ENCODE measurements at places on chromosomes 5 and 9.

DNA sequence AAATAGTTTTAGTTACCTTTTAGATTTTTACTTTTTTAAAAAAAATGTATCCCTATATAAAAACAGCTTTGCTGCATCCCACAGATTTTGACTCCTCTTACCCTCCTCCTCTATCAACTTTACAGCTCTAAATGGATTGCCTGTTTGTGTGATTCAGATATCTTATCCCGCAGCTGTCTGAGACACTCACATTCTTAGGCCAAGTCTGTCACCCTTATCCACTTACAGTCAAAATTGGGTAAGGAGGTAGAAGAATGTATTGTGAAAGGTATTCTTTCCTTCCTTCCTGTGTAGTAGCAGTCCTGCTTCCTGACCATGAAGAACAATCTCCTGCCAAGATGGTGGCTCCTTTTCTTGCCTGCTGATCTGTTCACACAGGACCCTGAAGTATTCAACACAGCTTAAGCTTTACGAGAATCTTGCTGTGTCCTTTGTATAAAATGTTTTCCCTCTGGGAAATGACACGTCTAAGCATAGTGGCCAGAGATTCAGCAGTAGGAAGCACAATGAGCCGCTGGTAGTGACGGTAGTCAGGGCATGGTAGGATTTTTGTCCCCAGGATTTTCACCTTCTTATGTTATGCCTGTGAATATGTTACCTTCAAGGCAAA, 67.7 kb upstream of the ST8SIA4 start:
- DNase-seq = no peak

DNA sequence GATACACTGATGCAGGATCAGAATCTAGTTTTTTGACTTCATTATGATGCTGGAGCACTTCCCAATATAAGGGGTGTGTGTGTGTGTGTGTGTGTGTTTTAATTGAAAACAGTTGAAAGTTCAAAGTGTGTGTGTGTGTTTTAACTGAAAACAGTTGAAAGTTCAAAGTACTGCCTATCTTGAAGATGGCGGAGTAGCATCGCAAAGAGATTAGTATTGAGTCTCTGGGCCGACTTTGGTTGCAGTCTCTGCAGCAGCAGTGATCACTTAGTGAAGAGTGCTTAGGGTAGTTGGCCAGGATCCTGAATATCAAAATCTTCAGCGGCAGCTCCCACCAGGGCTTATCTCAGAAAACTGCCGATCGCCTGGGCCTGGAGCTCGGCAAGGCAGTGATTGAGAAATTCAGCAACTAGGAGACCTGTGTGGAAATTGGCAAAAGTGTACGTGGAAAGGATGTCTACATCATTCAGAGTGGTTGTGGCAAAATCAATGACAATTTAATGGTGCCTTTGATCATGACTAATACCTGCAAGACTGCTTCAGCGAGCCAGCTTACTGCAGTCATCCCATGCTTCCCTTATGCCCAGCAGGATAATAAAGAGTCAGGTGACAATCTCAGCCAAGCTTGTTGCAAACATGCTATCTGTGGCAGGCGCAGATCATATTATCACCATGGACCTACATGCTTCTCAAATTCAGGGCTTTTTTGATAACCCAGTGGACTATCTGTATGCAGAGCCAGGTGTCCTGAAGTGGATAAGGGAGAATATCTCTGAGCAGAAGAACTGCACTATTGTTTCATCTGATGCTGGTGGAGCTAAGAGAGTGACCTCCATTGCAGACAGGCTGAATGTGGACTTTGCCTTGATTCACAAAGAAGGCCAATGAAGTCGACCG, 7.3 kb upstream of the SCAI start:
- no peak for DNase-seq

DNA sequence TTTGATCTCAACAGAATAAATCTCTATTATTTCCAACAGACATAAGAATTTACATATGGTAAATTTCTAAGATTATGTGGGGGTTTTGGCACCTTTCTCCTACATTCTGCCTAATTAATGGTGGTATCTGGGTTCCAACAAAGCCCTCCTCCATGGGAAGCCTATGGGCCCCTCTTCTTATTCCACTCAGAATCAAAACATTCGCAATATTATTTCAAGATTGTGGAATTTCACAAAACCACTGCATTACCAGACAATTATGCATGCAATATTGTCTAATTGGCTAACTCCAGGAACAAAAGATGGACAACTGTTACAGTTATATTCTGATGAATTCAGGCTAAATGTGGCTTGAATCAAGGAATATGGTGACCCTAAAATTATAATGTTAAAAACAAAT, 434.0 kb downstream of the NFIB start:
- no peak for DNase-seq

GRCh38 chr5:142613271-142613671, 72.6 kb downstream of the FGF1 start:
- DNase-seq = no peak

GRCh38 chr9:21244836-21245235, 5.0 kb upstream of the IFNA14 start:
- no peak for DNase-seq

DNA sequence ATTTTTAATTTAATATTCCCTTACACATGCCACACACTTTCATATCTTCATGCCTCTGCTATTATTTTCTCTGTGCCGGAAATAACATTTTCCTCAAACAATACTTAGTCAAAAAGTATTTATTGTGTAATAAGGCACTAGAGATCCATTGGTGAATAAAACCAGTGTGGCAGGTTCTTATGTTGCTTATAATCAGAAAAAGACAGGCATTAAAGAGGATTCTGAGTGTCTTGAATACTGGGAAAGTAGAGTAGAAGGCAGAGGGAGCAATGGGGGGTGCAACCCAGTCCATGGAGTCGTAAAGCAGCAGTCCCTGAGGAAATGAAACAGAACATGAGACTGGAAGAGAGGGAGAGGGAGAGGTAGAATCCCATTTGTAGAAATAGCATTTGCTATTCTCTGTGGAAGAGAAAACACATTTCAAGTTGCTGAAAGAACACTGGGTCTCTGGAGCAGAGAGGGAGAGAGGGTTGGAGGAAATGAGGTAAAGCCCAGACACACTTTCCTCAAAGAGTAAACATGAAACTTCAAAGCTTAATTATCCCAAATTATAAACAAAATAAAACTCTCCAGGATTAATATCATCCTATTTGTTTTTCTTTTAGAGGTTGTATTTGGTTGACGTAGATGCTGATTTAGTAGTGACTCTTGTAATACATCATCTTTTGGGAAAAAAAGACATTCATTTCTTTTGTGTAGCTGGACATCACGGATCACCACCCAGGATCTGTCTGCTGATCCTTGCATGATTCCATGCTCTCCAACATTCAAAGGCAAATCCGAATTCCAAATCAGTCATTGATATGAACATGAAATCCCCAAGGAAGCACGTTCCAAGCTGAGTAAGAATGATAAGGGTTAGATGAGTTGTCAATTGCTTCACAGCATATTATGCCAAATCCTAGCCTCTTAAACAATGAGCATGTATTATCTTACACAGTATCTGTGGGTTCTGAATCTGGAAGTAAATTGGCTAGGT, 37.4 kb upstream of the GRAMD2B start:
- no peak for DNase-seq

- no peak for DNase-seq
Observed at GRCh38 chr5:128216860-128217531, 133.4 kb downstream of the SLC12A2 start.

GRCh38 chr9:106934442-106935238, 71.7 kb downstream of the ZNF462 start:
- no peak for DNase-seq

DNA sequence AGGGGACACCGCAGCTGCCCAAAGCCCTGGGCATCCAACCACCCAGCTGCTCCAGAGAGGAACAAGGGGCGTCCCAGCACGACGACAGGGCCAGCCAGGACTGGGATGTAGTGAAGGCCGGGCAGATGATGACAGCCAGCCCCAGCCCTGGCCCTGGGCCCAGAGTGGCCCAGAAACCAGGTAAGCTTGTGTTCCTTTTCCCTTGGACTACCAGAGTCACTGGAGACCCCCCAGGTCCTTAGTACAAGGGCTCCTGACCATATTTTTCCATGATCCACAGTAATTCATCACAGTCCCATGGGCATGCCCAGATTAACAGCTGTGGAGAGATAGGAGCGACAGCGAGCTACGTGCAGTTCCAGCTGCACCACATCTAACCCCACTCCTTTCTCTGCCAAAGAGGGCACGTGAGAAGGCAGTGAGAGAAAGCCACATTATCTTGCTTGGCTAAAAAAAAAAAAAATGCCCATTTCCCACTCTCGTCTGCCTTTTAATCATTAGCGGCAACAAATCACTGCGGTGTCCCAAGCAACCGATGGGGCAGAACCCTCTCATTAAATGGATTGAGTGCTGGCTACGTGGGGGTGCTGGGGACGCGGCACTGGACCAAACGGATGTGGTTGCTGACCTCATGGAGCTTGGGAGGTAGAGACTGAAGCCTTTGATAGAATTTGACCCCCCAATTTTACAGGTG, 21.7 kb upstream of the SYNPO start:
- DNase-seq = no peak

- no peak for DNase-seq
Observed at GRCh38 chr9:37034305-37034937, 353 bp upstream of the PAX5 start.

Data from activated effector memory CD4-positive, alpha-beta T cell treated with Interleukin-2 at 50 U/mL for 16 hours (primary cell).